ENCODE measurements at places on chromosomes 11 and 22.
A peak's percentile ranks its signal among the peaks of the same experiment; 100 is the strongest.

DNA sequence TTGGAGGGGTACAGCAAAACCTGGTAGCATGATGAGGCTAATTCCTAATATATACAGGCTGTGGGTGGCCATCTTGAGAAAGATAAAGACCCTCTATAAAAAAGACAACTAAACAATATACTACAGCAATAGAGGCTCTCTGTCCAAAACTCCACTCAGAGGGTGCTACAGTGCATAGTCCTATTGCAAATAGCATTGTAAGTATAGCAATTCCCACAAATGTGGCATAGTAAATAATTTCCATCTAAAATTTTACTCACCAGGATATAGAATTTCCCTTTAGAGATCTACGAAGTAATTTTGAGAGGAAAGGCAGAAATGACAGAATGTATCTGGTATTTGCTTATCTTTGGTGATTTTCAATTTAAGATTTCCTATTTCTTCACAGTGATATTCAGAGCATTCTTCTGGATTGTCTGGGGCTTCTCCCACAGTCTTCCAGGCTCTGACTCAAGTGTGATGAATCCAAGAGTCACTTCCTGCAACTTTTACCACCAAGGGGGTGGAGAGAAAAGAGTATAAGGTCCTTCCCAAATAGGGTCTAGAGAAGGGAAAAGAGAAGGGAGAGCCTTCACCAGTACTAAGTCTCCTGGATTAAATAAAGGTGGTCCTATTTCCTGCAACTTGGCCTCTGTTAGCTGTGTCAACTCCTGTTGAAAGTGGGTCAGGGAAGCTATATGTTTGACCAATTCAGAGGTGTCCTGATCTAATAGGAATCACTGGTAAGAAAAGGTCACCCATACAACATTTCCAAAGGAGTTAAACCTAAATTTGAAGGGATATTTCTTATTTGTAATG lies 1054.7 kb upstream of the CNTN5 start:
- no peak for DNase-seq

DNA sequence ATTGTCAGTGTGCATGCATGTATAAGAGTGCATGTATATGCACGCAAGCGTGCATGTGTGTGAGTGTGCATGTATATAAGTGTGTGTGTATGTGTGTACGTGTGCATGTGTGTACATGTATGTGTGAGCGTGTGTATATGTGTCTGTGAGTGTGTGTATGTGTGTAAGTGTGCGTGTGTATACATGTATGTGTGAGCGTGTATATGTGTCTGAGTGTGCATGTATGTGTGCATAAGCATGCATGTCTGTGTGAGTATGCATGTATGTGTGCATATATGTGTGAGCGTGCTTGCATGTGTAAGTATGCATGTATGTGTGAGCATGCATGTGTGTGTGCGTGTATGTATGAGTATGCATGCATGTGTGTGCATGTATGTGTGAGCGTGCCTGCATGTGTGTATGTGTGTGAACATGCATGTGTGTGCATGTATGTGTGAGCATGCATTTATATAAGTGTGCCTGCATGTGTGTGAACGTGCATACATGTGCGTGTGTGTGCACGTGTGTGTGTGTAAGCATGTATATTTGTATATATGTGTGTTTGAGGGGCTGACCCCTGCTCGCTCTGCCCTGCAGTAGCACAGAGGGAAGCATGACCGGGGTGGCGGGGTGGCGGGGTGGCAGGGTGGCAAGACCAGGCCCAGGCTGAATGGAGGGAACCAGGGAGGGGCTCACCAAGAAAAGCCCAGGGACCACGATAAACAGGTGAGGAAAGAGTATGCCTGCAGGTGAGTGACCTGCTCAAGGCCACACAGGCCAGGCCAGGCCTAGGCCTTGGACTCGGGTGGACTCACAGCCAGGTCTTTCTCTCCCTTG lies 26.3 kb downstream of the CYTH4 start:
- no peak for DNase-seq

DNA sequence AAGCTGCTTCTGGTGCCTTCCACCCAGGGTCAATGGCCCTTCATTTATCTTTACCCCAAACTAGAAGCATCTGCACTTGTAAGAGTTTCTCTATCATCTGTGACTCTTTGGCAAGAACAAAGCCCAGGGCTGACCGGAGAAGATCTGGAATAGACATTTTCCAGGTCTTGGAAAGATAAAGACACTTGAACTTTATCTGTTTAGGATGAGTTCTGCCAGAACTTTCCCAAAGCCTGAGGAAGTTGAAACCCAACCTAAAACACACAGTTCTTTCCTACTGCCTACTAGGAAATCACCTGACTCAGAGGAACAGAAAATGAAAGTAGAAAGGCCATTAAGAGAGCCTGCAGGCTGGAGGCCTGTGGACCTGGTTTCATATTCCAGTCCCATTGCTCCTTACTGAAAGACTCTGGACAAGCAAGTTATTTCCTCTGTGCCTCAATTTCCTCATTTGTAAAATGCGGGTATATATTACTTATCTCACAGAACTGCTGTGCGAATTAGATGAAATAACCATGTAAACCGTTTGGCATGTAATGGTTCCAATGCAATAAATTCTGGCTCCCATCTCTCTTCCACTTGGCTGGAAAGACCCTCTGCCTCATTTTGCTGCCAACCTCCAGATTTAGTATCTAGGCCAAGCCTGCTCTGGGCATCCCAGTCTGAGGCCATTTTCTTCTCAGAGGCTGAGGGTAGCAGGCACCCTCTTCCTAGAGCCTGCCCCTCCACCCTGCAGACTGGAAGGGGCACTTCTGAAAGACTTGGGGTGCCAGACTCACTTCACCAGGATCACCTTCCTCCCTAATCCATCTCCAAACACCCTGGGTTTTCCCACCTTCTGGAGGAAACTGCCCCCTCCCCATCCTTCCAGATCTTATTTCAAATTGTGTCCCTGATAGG lies 1.2 kb downstream of the UBE2L6 start:
- DNase-seq = no peak

DNA sequence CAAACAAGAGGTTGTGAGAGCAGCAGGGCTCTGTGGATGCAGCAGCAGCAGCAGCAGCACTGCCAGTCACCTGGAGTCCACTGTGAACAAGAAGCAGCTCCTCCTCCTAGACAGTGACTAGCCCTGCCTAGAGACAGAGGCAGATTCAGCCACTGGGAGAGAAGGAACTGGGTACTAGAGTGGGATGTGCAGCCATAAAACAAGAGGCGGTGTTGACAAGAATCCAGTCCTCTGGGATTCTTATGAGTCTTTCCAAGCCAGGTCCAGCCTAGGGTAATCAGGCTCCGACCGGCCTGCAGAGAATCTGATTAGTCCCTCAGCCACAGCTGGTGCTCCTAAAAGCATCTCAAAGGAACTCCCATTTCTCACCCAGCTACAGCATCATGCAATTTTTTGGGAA lies 83.9 kb upstream of the USP47 start:
- DNase-seq = no peak

DNA sequence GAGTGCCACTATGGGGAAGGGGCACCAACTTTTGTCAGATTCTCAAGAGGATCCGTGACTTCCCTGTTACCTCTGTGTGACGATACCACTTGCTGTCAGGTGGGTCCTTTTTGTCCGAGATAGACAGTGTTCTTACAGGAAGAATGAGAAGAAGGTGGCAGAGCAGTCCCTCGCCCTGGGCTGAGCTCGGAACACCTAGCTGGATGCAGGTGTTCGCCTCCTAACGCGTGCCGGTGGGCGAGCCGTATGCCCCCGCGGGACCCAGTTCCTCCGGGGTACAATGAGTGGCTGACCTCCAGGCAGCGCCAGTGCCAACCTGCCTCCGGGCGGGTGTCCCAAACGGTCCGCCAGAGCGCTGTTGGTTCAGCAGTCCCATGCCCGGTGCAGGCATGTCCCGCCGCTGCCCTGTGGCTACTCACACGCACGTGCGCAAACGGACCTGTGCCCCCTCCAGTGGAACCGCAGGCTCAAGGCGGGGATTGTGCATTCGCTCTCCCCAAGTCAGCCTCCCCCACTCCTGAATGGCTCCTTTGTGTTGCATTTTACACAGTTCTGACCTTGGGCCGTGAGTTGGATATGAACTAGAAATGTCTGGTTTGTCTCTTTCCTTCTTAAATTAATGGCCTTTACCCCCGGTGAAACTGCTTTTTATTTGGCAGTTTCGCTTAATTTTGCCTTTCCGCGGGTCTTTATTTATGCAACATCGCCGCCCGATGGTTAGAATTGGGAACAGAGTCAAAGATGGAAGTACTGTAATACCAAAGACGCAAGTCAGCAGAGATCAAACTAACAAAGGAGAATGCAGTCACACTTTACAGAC lies 1.1 kb upstream of the ABTB2 start:
- peak; percentile 49 for DNase-seq

DNA sequence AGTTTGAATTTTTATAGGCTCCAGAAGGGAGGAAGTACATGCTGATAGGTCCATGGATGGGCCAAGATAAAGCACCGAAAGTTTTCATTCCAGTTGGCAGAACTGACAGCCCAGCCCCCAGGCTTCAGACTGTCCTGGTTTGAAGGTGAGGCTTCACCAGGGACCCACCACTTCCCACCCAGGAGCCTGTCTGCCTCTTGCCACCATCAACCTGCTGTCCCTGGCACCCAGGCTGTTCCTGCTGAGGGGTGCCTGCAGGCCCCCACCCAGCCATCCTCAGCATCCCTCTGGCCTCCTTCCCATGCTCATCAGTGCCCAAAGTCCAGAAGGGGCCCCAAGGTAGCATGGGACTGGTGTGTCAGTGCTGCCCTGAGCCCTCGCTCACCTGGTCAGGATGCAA lies 463.9 kb downstream of the NELL1 start:
- DNase-seq = no peak

GRCh38 chr11:96215826-96216225 lies 127.2 kb downstream of the MAML2 start:
- no peak for DNase-seq

Data from stimulated activated CD8-positive, alpha-beta memory T cell treated with anti-CD3 and anti-CD28 coated beads, Interleukin-7, amount 100 ng/mL, for 1 hour (primary cell).